ENCODE measurements at places on chromosomes 13 and 19.

- DNase-seq = no peak
Observed at GRCh38 chr13:97388373-97388772, 45.6 kb upstream of the RAP2A start.

DNA sequence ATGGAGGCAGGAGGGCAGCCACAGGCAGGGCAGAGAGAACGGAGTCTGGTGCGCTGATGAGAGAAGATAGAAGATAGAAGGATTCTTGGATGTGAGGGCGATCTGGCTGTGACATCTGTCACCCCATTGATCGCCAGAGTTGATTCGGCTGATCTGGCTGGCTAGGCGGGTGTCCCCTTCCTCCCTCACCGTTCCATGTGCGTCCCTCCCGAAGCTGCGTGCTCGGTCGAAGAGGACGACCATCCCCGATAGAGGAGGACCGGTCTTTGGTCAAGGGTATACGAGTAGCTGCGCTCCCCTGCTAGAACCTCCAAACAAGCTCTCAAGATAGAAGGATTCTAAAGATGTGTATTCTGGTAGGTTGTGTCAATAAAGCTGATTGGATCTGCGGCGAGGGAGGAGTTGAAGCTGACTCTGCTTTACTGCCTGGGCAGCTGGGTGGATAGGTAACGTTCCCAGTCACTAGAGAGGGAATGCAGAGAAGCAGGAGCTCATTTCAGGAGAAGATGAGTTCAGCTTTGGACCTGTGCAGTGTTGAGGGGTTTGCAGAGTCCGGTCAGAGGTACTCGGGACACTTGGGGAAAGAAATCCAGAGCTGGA, 5.1 kb downstream of the UBAC2 start:
- DNase-seq = no peak

DNA sequence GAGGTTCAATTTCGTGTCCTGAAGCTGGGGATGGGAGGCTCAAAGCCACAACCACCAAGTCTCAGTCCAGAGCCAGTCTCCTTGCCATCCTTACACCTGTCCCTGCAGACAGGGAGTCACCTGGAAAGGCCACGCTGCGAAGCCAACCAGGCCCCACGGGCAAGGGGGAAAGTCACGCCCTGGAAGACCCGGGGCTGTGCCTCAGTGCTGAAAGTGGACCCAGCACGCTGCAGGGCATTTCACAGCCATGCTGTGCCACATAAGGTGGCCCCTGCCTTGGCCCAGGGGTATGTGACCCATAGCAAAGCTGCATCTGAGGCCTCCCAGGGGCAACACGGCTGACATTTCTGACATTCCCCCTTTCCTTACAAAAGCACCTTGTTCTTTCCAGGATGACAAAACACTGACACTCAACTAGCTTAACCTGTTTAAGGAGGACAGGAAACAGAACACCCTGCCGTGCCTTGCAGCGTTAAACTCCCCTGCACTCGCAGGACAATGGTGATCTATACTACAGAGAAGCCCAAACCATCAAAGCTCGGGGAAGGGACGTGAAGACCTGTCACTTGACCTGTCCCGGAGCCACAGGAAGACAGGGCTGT, 14.8 kb downstream of the CHERP start:
- no peak for DNase-seq

DNA sequence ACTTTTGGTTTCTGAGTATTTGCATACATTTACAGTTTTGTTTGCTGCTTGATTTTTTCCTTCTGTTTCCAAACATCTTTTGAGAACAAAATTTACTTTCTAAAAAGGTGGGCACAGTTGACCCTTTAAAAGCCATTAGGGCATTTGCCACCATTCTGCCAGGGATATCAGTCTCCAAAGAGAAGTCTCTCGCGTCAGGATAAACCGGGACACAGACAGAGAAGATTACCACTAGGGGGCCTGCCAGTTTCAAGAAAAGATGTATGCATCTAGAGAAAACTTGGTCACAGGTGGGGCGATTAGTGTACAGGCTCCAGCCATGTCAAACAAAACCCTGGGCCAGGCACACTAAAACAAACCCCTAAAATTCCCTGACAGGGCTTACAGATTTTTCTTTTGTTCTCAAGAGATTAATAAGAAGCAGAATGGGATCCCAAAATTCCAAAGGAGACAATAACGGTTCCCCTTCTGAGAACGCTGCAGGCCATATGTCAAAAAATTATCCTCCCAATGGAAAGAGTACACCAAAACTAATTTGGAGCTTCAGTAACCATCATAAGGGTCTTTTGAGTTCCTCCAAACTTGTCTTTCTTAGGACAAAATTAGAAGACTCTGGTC, 10.7 kb upstream of the PABPC3 start:
- DNase-seq = no peak

GRCh38 chr13:51844862-51845573, at the start of gene TMEM272:
Gene TMEM272, minus strand, starts transcription at chr13:51845177. Its CDS starts 6,647 bp downstream, at chr13:51838530.
- DNase-seq = peak; percentile 63

DNA sequence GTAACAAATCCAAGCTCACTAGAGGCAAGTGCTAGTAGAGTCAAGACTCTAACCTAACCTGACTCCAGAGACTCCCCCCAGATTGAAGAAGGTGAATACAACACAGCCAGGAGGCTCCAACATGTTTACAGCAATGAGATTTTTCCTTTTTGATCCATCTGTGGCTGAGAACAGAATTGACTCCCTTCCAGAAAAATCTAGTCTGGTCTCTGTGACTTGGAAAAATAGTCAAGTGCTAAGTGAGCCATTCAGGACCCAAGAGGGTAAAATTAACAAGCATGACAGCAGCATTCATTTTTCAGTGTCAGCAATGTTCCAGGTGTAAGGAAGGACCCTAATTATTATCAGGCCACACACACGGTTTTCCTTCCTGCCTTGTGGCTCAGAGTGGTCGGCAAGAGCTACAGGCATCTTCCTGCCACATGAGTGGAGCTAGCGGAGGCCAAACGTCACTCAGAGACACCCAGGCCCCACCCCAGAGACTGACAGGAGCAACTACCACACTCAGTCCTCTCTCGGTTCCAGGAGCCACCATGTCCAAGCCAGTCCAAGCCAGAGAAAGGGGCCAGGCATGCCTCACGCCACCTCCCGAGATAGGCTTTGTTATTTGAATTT, 395.1 kb downstream of the FOXO1 start:
- no peak for DNase-seq

DNA sequence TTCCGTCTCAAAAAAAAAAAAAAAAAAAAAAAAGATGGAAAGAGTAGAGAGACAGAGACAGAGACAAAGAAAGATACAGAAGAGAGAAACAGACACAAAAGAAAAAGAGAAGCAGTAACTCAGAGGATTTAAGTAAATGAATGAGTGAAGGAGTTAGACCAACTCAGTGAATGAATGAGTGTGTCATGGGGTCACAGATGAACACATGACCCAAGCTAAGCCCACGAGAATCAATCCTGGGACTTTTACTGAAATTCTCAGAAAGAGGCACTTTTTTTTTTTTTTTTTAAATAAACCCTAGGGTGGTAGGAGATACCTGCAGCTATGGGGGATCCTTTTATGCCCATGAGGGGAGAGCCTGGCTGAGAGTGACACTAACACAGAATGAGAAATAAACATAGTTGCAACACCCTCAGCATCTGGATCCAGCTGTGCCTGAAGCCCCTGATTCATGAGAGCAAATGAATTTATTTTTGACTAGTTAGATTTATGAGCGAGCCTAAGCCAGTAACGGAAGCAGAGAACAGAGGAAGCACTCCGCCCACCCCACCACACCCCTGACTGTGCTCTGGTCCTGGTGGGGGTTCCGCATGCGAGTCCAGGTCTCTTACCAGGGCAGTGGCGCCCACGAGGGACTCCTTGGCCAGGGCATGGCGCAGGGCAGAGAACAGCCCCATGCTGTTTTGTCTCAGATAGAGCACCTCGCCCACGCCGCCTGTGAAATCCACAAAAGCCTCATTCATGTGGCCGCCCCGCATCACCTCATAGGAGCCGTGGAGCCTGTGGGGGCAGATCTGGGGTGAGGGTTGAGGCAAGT, 4.6 kb downstream of the CAPN12 start:
- DNase-seq = no peak

DNA sequence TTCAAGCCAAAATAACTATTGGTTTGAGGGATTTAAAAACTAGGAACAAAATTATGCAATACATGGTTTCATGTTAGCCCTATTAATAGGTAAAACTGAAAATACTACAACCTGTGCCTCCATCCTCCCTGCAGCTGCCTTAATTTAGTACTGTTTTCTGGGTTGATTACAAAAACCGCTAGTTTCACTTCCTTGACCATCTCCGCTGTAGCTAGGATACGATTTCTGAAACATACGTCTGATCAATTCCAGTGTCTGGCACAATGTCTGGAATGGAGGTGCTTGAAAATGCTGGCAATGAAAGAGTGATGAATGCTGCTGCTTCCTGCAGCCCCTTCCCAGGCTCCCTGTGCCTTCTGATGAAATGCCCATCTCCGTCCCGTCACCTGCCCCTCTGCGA, 273.5 kb downstream of the SHISA2 start:
- DNase-seq = no peak

DNA sequence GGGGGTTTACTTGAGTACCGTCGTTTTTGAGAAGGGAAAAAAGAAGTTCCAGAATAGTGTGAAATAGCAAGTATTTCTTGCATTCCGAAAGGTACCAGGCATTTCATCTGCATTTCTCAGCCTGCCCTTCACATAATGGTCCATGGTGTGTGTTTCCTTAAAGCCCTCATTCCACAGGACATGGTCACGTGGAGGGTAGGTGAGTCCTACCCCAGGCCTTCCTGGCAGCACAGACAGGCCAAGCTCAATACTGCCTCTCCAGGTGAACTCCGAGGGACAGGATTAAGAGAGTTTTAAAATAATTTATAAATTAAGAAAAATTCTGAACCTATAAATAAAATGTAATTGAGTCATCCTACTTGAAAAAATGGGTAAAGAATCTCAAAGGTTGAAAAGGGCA, 64.7 kb downstream of the TNFRSF19 start:
- no peak for DNase-seq

- peak; percentile 60 for DNase-seq
Observed at GRCh38 chr19:47296036-47296435, 13.6 kb upstream of the C5AR1 start.

GRCh38 chr19:18205200-18205892, 1.5 kb upstream of the RAB3A start:
- peak; percentile 58 for DNase-seq

DNA sequence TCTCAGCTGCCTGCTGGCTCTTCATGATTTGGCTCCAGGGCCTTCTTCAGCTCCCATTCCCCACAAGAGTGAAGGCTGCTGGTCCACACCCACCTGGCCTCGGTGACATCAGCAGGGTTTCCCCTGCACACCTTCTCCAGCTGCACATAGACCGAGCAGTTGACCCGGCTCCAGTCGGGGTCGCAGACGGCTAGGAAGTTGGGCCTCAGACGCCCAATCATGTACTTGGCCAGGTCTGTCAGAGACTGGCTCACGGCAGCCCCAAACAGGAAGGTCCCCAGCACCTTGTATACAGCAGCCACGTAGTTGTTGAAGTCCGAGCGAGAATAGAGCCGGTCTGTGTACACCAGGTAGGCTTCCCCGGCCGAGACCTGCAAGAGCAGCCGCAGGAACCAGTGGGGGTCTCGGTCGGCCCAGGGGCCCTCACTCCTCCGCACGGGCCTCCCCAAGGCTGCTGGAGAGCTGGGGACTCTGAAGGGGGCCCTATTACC, 3.8 kb downstream of the PLPP2 start:
- no peak for DNase-seq

DNA sequence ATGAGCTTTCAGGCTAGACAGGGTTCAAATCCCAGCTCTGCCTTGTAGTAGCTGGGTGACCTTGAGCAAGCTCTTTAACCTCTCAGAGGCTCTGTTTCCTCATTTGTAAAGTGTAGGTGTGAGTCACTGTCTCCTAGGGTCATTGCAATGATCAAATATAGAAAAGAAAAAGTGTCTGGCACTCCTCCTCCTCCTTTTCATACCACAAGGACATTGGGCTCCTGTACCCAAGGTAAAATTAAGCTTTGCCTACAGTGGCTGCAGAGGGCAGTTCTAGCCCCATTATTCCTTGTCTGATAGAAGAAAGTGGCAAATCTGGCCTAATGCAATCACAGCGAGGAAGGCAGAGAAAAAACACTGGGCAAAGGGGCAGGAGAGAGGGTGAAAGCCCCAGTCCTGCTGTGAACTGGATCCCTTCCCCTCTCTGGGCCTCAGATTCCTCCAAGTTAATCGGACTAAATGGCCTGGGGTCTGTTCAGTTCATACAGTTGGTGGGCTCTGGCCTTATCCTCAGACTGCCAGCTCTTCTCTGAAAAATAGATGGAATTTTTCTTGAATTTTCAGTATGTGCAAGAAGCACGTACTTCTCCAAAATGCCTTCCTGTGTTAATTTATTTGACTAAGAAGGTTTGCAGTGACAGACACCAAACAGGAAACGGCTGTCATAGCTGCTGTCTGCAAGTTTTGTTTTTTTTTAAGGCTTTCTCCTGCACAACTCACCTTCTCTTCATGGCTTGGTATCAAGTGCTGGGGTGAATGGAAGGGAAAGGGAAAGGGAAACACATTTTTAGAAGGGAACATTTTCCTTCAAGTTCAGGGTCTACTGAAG, 35.3 kb downstream of the RGCC start:
- no peak for DNase-seq

- no peak for DNase-seq
Observed at GRCh38 chr19:43362745-43363144, 9.3 kb downstream of the CD177 start.

DNA sequence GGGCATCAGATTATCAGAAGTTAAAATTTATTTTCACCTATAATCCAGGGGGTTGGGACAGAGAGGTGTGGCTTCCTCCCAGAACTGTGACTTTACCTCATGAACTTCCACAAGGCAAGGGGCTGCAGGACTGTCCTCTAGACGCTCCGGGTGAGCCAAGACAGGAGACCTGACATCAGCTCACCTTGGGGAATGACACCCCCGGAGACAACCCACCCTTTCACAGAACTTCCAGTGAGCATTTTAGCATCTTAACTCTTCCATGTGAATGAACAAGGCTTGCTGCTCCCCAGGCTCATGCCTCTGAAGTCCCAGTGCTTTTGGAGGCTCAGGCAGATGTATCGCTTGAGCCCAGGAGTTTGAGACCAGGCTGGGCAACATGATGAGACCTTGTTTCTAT, 29.4 kb upstream of the TFDP1 start:
- no peak for DNase-seq

DNA sequence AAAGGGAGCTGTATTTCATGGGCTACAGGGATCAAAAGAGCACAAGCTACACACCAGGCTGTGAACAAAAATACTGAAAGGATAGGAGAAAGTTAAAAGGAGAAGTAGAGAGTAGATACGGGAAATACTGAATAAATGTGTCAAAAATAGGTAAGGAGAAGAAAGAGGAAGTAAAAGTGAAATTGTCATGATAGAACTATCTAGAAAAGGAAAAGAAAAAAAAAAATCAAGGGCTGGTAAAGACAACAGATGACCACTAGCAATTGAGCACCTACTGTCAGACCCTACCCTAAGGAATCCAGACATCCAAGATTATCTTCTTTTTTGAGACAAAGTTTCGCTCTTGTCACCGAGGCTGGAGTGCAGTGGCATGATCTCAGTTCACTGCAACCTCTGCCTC, 4.8 kb downstream of the RUBCNL start:
- no peak for DNase-seq
